Stimulated activated CD4-positive, alpha-beta T cell treated with anti-CD3 and anti-CD28 coated beads, Interleukin-2, amount 100 ng/mL, for 48 hours (primary cell): ENCODE measurements at places on chromosomes 2 and 18.

GRCh38 chr2:197079832-197080555 is 153.5 kb upstream of the PGAP1 start:
- no peak for DNase-seq

DNA sequence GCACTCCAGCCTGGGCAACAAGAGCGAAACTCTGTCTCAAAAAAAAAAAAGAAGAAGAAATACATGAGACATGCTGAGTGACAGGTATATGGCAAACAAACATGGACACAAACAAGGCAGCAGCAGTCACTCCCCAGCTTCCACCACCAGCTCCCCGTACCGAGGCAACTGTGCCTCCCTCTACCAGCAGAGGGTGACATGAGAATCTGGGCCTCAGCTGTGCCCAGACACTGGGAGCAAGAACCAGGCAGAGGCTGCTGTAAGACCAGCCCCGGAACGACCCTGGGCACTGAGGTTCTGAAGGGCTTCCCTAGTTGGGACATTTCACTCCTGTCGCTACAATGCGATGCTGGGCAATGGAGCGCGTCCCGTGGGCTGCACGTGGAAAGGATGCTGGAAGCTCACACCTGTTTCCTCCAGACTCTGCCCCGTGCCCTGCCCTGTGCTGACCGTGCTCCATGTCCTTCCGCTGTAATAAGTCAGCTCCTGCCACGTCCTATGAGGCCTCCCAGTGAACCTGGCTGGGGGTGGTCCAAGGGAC is 37.1 kb downstream of the BOK start:
- DNase-seq: peak; percentile 7

DNA sequence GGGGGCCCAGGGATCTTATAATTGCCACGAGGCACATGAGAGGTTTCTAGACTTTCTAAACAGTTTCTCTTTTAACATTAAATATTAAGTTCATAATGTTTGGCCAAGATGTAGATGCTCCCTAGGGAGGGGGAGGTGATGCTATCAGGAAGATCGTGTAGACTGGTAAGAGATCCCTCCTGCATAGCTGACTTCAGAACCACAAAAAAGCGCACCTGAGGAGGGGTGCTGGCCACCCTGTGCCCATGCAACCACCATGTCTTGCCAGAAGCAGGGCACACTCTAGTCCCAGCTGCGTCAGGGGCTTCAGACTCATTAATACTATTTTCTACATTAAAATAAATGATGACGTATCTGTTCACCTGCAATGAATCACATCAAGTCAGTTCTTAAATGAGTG is 103.4 kb upstream of the SLC35G4 start:
- no peak for DNase-seq

GRCh38 chr2:89833116-89833779 is 1141.8 kb downstream of the RPIA start:
- DNase-seq: no peak

- DNase-seq: no peak
Observed at GRCh38 chr2:54310311-54310710, 54.3 kb upstream of the TSPYL6 start.

DNA sequence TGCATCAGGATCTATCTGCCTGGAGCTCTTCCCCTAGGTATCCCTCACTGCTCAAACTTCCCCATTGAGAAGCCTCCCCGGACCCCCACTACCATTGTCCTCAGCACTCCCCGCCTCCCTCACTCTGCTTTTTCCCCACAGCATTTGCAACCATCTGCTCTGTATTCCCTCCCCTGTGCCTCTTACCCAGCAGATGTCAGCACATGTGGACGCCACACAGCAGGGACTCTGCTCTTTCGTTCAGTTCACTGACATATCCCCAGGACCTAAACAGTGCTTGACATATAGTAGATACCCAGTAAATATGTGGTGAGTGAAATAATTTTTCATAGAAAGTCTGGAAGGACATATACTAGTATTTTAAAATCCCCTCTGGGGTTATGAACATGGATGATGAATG is 101.1 kb downstream of the TMEM247 start:
- DNase-seq: no peak

DNA sequence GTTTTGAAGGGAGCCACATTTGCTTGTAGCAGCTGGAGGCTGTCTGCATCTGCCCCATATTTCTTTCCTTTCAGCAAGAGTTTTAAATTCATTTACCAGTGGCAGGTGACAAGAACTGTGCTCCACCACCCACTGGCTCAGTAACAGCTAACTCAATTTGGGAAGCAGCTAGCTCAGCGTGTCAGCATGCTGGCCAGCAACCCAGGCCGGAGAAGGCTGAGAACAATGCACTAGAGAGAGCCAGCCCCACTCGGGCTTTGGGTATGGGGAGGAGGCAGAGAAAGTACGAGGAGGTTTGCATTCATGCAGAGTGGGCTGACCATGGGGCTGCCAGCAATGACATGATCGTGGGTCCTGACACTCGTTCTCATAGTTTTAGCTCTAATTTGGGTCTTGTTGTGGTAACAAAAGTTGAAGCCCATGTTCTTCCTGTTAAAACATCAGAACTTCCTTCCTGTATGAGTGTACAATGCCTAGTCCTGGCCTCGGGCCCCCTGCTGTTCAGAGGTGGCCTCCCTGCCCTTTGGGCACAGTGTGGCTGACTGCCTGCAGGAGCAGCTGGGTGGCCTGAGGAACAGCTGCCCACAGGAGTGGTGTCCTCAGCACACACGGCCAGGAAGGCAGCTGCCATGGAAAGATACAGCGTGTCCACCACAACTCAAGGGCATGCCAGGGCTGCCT is 23.0 kb downstream of the CDC42EP3 start:
- DNase-seq: no peak

DNA sequence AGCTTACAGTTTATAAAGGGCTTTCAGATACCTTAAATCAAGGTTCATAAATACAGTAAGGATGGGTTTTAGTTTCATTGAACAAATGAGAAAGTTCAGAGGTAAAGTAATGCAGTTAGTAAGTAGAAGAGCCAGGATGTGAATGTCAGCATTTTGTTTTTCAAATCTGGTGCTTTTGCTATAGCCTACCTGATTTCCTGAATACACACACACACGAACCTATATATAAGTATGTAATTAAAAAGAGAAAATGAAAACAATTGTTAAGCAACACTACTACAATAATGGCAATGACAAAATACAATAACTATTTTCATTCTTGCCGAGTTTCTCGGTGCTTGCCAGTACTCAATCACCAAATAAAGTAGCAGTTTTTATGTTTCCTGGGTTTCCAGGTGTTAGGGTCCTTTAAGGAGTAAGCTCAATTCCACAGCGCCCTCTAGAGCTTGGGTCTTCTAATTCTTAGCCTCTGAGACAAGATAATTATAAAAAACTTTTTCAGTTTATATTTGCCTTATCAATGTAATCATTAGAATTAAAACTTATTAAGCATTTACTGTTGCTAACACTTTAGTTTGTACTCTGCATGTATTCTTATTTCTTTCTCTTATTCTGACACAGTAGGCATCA is 512.9 kb upstream of the ACVR2A start:
- DNase-seq: peak; percentile 55

- no peak for DNase-seq
Observed at GRCh38 chr2:187509667-187510417, 44.4 kb downstream of the TFPI start.

DNA sequence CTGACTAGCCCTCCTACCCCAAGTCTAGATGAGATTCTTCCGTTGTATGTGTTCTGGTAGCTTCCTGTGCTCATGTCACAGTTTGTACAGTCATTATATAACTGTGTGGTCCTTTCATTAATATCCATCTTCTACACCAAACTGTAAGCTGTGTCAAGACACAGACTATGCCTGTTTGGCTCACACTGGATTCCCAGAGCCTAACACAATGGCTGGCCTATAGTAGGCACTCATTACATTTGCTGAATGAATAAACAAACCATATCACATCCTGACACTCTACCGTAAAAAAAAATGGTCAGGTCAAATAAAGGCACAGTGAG is 72.6 kb downstream of the ANKRD44 start:
- DNase-seq: no peak

DNA sequence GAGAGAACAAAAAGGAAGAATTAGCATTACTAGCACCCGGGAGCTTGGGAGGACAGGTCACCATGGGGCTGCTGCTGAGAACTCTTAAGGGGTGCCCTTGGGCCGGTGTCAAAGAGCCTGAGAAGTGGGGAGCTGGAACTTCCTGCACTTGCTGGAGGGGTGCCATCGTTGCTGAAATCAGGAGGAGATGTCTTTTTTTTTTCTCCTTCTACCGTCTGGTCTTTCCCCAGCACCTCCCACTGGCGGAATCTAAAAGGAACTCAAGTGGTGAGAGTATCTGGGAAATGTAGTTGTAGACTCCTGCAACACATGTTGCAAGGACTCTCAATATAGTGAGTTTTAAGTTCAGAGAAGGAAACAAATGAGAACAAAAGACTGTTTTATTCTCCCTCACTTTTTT is 6.1 kb upstream of the AMMECR1L start:
- DNase-seq: no peak

GRCh38 chr2:226581661-226582060 is 218.0 kb downstream of the IRS1 start:
- DNase-seq: no peak

- DNase-seq: no peak
Observed at GRCh38 chr2:188278388-188279092, 13.1 kb upstream of the GULP1 start.

DNA sequence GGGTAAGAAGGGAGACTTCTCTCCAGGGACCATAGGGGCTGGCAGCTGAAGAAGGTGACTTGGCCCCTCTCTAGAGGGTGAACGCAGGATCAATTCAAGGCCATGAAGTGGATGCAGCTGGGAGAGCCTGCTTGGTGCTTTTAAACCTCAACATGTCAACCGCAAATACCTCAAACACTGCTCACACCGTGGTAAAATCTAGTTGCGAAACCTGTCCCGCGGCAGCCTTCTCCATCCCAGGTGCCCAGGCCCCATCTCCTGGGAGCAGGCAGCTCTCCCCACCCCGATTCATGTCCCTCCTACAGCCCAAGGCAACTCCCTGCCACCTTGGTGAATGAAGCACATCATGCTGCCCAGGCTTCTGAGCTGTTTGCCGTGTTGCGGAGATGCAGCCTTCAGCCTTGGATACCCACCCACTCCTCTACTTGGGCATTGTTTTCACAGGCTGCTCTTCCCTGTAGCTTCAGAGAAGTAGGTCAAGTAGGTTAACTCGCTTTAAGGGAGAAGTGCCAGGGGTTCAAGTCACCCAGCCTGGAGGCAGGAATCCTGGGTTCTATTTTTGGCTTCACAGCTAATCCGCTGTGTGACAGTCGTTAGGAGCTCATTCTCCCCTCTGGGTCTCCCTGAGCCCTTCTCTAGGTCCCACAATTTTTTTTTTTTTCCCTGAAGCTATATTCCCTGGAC is 6.2 kb upstream of the EFR3B start:
- no peak for DNase-seq

DNA sequence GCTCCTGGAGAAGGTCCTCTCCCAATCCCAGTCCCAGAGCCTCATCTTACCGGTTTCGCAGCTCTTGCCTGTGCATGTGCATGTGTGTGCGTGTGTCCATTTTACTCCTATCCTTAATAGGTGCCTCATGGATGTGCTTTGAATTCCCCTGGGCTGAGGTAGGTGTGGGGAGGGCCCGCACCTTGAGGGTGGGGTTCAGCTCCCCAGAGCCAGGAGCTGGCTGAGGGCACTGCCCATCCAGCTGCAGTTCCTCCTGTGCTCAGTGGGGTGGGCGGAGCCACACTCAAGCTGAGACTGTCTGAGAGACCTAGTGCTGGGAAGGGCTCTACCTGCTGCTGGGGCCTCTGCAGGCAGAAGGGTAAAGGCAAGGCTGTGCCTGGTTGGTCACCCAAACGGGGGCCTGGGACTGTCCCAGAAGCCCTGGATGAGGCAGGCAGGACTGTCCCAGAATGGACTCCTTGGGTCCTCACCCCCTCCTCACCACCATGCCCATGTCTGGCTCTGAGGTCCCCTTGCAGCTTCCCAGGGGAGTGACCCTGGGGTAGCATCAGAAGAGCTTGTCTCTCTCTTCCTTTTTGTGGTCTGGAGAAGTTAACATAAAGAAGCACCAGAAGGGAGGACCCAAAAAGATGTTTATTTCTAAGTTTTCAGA is 8.9 kb downstream of the GDF7 start:
- no peak for DNase-seq

- no peak for DNase-seq
Observed at GRCh38 chr2:156003780-156004179, 328.7 kb downstream of the NR4A2 start.

DNA sequence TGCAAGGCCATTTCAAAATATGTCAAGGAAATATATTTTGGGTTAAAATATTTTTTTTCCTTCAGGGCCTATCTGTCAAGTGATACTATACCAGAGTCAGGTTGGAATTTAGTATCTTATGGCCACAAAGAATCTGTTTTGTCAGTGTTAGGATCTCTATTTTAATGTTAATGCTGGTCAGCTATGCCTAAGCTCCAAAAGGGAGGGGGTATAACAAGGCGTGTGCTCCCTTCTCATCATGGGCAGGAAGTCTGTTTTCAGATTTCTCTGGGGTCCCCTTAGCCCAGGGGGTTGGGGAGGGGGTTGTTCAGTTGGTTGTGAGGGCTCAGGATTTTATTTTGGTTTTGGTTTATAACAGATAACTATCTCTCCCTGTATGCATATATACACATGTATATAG is 126.4 kb downstream of the TMEM163 start:
- no peak for DNase-seq

GRCh38 chr2:138476186-138476585 is 25.4 kb upstream of the SPOPL start:
- no peak for DNase-seq

- DNase-seq: no peak
Observed at GRCh38 chr18:21456428-21457178, 143.9 kb downstream of the ESCO1 start.

DNA sequence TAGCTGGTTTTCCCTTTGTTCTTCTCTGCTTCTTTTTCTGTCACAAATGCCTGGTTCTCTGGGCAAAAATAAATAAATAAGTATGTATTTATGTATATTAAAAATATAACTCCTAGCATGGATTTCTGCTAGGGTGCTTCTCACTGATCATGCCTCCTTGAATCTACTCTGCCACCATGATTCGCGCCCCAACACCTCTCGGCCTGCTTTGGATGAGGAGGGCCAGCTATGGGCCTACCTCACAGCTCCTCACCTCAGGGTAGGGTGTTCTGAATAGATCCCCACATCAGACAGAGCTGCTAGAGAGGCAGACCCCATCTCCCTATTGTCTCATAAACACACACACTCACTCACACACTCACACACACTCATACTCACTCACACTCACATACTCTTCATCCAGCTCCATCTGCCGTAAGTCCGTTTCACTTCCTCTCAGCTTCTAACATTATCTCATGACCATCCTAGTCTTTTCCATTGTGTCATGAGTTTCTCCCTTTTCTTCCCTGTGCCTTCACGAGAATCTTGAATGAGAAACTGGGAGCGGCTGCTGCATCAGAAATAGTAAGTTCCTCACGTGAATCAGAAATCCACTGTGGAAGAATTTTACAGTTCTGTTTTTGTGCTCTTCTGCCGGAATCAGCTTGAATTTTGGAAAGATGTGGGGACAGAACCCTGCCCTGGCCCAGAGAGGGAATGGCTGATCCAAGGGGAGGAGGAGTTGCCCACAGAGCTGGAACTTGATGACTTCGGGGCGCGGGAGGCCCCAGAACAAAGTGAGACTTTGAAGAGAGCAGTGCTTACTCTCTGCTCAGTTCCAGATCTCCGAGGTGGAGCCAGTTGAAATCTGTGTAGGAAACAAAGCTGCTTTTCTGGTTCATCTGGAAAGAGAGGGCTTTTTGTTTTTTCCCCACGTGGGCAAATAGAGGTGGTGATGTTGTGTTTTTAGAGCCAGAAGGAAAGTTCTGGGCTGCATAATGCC is 20.9 kb downstream of the ANXA4 start:
- DNase-seq: no peak

- DNase-seq: no peak
Observed at GRCh38 chr2:78145395-78145996, 623.3 kb upstream of the LRRTM4 start.

GRCh38 chr2:71936076-71937030 is 211.3 kb downstream of the CYP26B1 start:
- DNase-seq: no peak
